ENCODE measurements at places on chromosomes 4 and X. TPM values are rescaled to one million over a fixed set of nuclear protein-coding genes. Genes with fewer than 3 reads are reported as not detected.

Gene TCEAL6
- total RNA-seq = not detected

Gene PHKA2
- 9.8 TPM for total RNA-seq

Gene DDIT4L
- 4.6 TPM for total RNA-seq

Gene GPR173
- 2.0 TPM for total RNA-seq

Gene STATH
- total RNA-seq = not detected

Gene FABP2
- total RNA-seq = under 0.01 TPM

Gene CORIN
- total RNA-seq = 0.85 TPM

Gene DIPK2B
- total RNA-seq = under 0.01 TPM

Gene PIM2
- total RNA-seq = 7.0 TPM

Gene ASMTL
- total RNA-seq = 6.8 TPM

Gene BEND2
- total RNA-seq = not detected

Gene FGF13
- under 0.01 TPM for total RNA-seq

Gene CT83
- total RNA-seq = not detected

Gene EVC2
- 11.3 TPM for total RNA-seq

Gene GJB1
- total RNA-seq = not detected

Gene BTC
- under 0.01 TPM for total RNA-seq

Gene PABPC4L
- total RNA-seq = 0.38 TPM

Gene LDB2
- total RNA-seq = 15.5 TPM

Gene FRYL
- total RNA-seq = 59.6 TPM

Gene MAGEA8
- not detected for total RNA-seq

Gene F8
- 7.9 TPM for total RNA-seq

Gene PWWP3B
- total RNA-seq = 0.28 TPM

Gene DNAJB14
- 56.9 TPM for total RNA-seq

Gene MSX1
- 0.56 TPM for total RNA-seq

Gene SHROOM3
- total RNA-seq = 3.3 TPM

Gene CLGN
- total RNA-seq = 1.1 TPM

Gene NOX1
- not detected for total RNA-seq

Gene FAM9C
- not detected for total RNA-seq

Gene HAUS7
- 12.7 TPM for total RNA-seq

Gene RTL3
- total RNA-seq = 0.19 TPM

Gene TMSB15C
- total RNA-seq = 3.1 TPM

Gene SLC25A31
- under 0.01 TPM for total RNA-seq

Gene AMELX
- total RNA-seq = not detected

Gene CNGA1
- total RNA-seq = 0.56 TPM

Gene CDS1
- under 0.01 TPM for total RNA-seq

Gene SUPT20HL1
- total RNA-seq = not detected

Gene EDA
- 0.77 TPM for total RNA-seq

Gene COPS4
- total RNA-seq = 118 TPM

Gene TMEM271
- not detected for total RNA-seq

Gene TCEAL9
- total RNA-seq = 159 TPM

Gene FGFR3
- 0.56 TPM for total RNA-seq

Gene EXOC1L
- not detected for total RNA-seq

Gene STK26
- total RNA-seq = 11.7 TPM

Gene HHIP
- 69.6 TPM for total RNA-seq

Gene H2BW2
- not detected for total RNA-seq

Gene UGT8
- total RNA-seq = 0.19 TPM

Gene FATE1
- total RNA-seq = not detected

Gene ANXA3
- total RNA-seq = 3.6 TPM

Gene PRR32
- total RNA-seq = not detected

Gene SRD5A3
- total RNA-seq = 10.7 TPM

Gene ZBTB49
- total RNA-seq = 3.4 TPM

Gene PCDH10
- total RNA-seq = 21.3 TPM

Gene MSMO1
- total RNA-seq = 174 TPM

Gene SSX4
- not detected for total RNA-seq

Gene GLRB
- 11.7 TPM for total RNA-seq

Gene VCX
- total RNA-seq = not detected

Gene HTN3
- total RNA-seq = not detected
